ENCODE measurements at places on chromosomes 3 and 15. TPM values are rescaled to one million over a fixed set of nuclear protein-coding genes. Genes with fewer than 3 reads are reported as not detected.

- no peak for DNase-seq
Measured at GRCh38 chr3:55873523-55874254, 386.6 kb upstream of the WNT5A start.

GRCh38 chr15:82916161-82916952 lies 36.2 kb downstream of the HOMER2 start:
- no peak for DNase-seq

DNA sequence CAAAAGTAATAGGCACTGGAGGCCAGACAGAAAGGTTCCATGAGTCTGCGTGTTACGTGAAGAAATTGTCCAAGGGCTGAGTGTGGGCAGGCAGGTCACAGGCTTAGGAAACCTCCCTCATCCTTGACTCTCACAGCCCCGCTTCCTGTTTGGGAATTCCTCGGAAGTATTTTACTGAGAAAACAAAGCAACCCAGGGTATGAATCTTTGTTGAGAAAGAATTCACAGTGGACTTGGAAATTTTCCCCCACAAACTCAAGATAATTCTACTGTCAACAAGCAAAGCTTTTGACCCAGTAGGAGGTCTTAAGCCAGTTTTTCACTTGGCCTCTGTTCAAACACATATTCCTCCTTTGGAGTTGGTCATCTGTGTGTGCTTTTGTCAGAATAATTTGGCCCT lies 377.1 kb upstream of the TPM1 start:
- DNase-seq: no peak

DNA sequence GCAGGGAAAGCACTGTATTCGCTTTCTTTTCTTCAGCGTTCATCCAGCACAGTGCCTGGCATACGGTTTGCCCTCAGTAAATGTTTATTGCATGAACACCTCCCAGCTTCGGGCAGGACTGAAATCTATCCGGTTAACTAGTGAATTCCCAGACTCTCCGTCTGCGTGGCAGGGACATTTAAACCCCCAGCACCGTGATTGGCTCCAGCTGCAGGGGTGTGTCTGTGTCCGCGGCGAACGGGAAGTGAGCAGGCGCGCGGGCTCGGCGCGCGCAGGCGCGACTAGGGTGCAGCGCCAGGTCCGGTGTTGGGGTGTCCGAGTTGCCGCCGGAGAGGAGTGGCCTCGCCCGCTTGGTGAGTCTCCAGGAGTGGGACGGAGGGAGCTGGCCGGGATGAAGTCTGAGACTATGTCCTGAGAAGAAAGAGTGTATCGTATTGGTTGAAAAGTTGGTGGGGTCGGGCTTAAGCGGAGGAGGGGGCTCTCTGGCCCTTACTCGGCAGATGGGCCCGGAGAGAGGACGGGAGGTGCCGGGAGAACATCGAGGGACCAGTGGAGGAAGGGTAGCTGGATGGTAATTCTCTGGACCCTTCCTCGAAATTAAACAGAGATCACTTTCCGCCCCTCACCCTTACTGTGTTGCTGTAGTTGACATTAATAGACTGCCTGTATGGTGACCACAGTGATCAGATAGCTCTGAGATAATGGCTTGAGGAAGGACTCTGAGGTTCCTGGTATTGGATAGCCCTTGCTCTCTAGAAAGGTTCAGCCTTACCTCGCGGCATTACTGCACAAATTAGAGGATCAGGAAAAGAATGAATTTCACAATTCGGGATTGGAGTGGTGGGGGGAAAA lies at the start of gene SNAP23:
Gene SNAP23, plus strand, starts transcription at position 274 of the 852 bp plus-strand sequence. CDS start 16,213 bp downstream, outside the sequence.
- peak; percentile 96 for DNase-seq

GRCh38 chr3:150314248-150315004 lies 93.7 kb upstream of the TSC22D2 start:
- DNase-seq: peak; percentile 69

GRCh38 chr15:48084759-48085590 lies 35.8 kb upstream of the SLC24A5 start:
- DNase-seq: peak; percentile 20

UROC1 gene
- 0.34 TPM for polyA plus RNA-seq

GNB4 gene
- 8.7 TPM for polyA plus RNA-seq
